Tibial nerve (tissue), 4 donors: ENCODE measurements at places on chromosomes 6 and 20. TPM values are rescaled to one million over a fixed set of nuclear protein-coding genes. Genes with fewer than 3 reads are reported as not detected.

The SLC13A3 gene
- total RNA-seq, result 5.7 TPM

The ZC3H12D gene
- total RNA-seq, result 7.2 TPM

The MOG gene
- total RNA-seq, result not detected

DNA sequence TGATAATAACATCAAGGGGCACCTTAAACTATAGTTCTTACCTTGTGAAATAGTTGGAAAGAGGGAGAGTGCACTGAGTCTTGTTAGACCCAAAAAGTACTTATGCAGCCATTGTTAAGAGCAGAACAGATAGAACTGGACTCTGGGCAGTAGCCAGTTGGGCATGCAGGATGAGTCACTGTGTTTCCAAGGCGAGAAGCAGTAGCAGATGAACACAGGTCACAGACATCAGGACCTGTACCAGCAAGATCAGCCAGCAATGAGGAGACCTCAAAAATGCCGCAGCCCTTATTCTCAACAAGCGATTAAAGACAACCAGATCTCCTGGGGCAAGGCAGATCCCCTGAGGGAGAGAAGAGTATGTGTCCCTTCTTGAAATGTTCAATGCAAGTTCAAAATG is 79.0 kb downstream of the SAMD3 start:
- H3K27me3 ChIP-seq, result no peaks in the 10 kb centered on the region
- no peaks in the 10 kb centered on the region for H3K4me1 ChIP-seq
- no peak overlapping the region for H3K27ac ChIP-seq
- DNase-seq, result no peak
